NCI-H446 (cell line): ENCODE measurements at places on chromosomes 7 and 10.

DNA sequence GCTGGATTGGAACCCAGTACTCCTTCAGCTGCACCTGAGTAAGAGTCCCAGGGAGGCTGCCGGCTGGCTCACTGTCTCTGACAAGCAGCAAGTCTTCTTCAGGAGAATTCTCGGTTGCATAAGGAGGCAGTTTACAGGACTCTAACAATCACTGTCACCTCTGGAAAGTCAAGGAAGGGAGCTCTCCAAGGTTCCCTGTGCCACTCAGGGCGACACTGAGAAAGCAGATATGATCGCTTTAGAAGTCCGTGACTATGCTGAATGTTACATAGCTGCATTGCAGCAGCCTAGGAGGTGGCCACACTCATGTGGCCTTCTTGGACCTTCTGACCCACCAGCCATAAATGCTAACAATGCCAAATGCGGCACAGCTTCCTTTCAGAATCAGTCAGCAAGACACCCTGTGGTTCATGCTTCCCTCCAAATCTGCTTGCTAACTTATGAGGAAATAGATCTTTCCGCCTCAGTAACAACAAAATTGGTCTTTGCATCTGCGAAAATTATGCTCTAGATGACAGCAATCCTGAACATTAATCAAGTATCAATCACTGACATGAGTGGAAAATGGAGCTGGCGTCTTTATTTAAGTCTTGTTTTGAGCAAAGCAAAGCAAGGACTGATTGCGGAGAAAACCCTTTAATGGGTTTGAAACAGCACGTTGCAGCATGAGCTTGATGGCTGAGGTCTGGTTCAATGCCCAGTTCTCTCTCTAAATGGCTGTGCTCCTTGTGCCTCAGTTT lies 132.9 kb downstream of the ATXN7L1 start:
- no peak for DNase-seq

DNA sequence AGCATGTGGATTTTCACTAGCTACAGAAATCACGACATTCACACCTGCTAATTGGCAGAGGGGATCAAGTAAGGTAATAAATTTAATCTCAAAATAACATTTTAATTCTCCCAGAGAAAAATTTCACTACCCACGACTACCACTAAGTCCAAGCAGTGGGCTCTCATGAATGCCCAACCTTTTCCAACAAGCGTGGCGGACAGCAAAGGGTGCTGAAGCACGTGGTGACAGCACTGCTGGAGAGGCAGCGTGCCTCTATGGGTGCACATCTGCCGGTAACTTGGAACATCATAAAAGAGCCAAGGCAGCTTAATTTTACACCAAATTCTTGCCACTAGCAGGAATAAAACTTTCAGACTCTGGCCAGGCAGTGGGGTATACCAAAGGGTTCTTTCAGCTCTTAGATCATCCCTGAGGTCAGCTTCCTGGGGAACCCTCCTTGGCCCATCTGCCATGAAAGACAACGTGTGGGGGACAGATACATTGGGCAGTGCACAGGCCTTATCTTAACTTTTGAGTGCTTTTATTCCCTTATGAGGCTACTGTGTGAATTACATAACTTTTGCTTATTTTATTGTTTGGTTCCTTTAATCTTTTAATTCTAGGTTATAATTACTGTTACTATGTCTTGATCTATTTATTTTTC lies 206.7 kb upstream of the KCTD7 start:
- no peak for DNase-seq

- DNase-seq = no peak
Observed at GRCh38 chr7:54796150-54796549, 37.1 kb upstream of the SEC61G start.

GRCh38 chr10:92354587-92354986 lies 63.6 kb downstream of the MARCHF5 start:
- DNase-seq = no peak

DNA sequence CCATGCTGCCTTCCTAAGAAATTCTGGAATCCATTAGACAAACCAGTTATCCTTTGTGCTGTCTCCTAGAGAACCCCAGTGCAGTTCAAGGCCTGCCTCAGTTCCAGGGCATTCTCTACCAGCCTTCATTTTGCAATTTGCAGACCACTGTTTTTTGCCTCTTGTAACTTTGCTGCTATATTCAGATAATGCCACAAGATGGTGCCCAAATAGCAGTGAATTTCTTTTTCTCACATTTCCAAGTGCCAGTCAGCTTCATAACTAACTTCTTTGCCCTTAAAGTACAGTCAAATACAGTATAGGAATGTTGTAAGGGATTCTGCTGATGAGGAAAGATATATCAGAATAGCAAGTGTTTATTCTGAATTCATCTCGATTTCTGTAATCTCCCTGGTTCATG lies 25.2 kb downstream of the LOXL4 start:
- DNase-seq = no peak

GRCh38 chr7:46156086-46156485 lies 235.0 kb upstream of the IGFBP3 start:
- no peak for DNase-seq

DNA sequence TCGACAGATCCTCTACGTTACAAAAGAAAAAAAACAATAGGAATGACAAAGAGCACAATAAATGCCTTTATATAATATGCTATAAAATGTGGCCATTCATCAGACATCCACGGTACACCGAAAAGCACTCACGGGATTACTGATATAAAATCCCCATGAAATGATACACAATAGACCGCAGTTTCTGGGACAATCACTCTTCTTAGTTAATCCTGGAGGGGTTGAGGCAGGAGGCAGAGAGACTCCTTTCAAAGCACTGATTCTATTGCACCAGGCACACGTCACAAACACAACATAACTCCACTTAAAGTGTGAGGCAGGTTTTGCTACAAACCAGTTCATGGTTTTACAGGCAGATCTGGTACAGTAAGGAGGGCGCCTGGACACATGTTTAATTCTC lies 113.8 kb downstream of the FGFR2 start:
- no peak for DNase-seq

- DNase-seq = no peak
Observed at GRCh38 chr7:18020138-18020715, 7.4 kb downstream of the PRPS1L1 start.

GRCh38 chr7:155839461-155839860 lies 27.2 kb upstream of the SHH start:
- DNase-seq = no peak

DNA sequence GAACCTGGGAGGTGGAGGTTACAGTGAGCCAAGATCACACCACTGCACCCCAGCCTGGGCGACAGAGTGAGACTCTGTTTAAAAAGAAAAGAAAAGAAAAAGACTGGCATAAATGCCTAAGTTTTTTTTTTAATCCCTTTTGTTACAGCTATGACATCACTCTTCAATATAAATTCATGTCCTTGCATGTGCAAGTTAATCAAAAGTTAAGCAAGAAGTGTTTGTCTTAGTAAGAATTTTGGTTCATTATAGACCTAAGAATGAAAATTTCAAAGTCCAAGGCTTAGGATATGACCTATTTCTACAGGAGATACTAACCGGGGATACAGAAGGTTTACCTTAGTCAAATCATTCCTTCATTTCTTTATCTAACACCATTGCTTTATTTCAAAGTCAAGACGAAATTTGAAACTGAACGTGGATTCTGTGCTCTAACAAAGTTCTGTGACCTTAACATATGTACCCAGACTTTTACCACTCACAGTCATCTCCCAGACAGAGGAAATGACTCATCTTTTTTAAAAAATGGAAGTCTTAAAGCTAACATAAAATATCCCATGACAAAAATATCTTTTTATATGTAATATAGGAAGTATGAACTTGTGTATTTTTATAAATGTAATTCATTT lies 29.3 kb upstream of the ITGB8 start:
- no peak for DNase-seq

- DNase-seq = no peak
Observed at GRCh38 chr7:141949021-141949420, 2.2 kb upstream of the CLEC5A start.

DNA sequence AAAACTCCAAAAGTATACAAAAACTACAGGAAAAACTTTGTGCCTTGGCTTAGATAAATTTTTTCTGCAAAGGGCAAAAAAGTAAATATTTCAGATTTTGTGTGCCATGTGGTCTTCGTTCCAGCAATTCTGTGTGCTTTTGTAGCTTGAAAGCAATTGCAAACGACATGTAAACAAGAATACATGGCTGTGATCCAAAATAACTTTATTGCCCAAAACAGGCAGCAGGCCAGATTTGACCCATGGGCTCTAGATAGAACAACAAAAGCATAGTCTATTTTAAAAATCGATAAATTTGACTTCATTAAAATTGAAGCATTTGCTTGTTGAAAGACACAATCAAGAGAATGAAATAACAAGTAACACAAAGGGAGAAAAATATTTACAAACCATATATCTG lies 336.6 kb downstream of the HPSE2 start:
- no peak for DNase-seq

DNA sequence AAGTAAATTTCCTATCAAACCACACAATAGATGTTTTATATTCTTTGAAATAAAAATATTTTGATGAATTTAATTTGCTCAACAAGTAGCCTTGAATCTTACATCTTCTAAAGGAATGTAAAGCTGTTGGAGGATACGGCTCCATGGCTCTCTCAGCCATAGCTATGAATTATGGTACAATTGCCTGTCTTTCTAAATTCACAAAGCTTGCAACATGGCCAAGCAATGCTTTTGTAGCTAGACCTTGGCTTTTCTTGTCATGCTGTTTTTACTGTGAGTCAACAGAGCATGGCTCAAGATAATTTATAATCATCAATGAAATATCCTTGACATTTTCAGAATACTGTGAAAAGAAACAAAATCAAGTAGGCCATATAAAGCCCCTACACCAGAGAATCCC lies 286.7 kb downstream of the CACNA2D1 start:
- DNase-seq = no peak

DNA sequence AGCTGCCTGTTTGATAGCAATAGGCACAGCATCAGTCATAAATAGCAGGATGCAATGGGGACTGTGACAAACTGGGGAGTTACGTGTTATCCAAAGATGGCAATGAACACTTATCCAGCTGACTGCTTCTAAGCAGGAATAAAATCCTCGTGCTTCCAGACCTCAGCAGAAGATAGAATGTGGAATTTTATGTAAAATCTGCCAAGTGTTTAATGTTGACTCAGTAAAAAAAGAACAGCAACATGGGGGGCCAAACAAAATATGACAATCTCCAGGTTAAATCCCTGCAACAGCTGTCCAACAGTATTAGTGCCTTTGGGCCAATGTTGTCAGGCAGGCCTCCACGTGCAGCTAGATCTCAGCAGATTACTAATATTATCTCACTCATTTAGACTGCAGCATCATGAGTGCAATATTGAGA lies 127.3 kb downstream of the SEMA3C start:
- DNase-seq = no peak

DNA sequence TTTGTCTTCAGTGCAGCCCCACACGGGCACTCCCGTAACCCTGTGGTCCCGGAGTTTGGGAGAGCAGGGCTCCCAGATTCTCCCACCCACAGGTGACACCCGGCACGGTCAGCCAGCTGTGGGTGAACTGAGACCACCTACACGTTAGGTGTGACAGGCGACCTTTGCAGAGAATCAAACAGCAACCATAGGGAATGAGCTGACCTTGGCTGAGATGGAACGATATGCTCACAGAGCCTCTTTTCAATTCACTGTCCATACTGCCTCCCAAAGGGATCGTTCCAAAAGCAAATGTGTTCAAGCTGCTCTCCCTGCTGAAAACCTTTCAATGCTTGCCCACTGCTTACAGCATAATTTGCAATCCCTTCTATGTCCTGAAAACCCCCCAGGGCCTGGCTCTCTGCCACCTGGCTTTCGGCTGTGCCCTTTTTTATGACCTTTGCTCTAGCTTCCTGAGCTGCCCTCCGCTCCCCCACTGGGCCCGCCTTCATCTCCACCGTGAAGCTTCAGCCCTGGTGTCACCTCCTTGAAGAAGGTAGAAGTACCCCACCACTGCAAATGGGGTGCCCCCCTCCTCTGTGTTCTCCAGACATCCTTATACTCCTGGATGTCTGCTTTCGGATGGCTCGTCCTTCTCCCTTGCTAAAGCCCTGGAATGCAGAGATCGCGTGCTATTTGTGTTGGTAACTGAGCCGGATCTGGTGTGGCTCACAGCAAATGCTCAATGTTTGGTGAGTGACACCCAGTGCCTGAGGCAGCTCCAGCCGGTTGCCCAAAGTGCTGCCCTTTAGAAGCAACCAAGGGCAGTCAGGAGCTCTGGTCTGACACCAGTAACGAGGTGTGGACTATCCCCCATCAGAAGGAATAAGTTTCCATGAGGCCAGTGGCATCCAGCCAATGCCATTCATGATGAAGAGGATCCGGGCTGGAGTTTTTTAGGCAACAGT lies 90.4 kb downstream of the KIAA1549 start:
- peak; percentile 12 for DNase-seq

DNA sequence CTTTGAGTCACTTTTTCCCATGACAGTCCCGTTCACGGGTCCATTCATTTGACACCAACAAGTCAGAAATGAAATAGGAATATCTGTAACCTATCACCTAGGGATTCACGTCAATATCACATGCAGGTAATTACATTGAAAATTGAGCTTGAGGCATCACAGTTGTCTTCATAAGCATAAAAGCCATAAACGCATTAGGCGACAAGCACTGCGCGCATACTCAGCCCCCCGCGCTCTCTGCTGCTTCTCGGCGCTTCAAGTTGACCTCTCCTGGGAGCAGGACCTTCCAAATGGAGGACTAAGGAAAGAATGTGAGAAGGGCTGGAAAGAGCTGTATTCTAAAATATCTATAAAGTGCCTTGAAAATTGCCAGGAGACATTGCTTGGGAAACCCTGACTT lies 130.5 kb upstream of the TNS3 start:
- DNase-seq = no peak

DNA sequence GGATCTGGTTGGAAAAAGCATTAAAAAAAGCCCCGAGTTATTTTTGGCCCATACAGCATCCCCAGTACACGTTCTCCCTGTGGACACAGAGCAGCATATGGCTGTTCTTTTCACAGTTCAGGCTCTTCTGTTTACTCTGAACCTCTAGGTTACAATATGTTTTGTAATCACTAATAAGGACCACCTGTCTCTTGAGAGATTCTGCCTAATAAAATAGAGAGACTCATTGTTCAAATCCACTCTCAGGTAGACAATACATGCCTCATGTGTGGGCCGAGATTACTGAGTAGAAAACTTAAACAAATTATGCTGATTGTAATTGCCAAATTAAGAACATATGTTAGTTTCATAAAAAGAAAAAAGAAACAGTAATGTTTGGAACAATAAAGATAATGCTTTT lies 647.7 kb downstream of the GRM8 start:
- no peak for DNase-seq

DNA sequence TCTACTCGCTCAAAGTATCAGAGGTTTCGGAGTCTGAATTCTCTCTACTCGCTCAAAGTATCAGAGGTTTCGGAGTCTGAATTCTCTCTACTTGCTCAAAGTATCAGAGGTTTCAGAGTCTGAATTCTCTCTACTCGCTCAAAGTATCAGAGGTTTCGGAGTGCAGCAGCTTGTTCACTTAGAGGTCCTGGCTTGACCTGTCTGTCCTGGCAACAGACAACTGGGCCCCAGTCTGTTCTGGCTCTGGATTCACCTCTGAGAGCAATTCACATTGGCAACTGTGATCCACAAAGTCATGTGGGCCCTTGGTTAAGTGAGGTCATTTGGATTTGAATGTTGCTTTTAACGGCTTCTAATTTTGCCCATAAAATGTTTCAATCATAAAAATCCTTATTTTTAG lies 63.9 kb upstream of the ST8SIA6 start:
- no peak for DNase-seq

GRCh38 chr10:4953405-4953804 lies 9.8 kb upstream of the AKR1C1 start:
- no peak for DNase-seq

GRCh38 chr7:150927157-150927955 lies 50.8 kb downstream of the KCNH2 start:
- DNase-seq = no peak
